Activated naive CD8-positive, alpha-beta T cell treated with anti-CD3 and anti-CD28 coated beads for 36 hours (primary cell): ENCODE measurements at places on chromosomes 12 and 14.
A peak's percentile ranks its signal among the peaks of the same experiment; 100 is the strongest.

- no peak for DNase-seq
Observed at GRCh38 chr14:72708708-72709475, 185.0 kb downstream of the DPF3 start.

DNA sequence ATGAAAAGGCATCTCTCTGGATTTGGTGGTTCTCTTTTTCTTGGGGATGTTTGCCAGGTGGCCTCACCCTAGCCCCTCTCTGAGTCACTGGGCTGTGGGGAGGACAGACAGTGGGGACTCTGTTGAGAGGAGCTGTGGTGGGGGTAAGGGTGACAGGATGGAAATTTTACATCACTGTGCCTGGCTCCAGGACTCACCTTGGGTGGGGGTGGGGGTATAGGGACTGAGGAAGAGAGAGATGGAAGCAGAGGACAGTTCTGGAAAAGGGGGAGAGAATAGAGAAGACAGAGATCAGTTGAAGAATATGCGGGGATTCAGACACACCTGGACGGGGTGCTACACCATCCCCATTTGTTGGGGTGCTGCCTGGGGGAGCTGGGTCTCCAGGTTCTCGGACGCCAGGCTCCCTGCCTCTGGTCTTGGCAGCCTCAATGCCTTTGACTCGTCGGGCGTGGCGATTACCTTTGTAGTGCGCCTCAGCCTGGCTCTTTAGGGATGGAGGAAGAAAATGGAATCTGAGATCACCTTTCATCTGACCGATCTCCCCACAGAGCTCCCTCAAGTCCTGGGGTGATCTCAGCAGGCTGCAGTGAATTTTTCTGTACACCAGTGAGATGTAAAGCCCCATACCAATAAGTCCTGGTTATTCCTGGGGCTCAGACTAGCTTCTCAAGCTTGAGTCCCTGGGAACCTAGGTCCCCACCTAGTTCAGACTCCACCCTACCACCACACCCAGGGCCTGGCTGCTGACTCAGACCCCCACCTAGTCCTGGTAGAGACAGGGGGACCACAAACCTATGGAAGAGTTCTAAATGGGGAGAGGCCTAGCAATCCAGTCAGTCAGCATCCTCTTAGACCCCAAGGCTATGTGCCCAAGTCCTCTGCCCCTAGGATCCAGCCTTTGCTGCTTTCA lies 9.6 kb upstream of the GPR84 start:
- DNase-seq, result peak; percentile 40

DNA sequence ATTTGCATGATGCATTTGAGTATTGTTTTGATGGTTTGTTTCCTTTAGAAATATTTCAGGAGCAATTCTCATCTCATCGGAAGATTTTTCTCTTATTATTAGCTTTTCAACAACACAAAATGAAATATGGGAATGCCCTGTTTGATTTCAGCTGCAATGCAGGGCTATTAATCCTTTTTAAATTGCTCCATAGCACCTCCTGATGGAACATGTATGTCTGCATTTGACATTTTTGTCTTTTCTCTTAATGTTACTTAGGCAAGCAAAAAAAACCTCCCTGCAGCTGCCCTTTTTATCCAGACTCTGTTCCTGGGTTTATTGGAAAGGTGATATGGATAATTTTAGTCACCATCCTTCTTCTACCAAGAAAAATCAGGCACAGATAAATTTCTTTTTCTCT lies 895.8 kb downstream of the RPS29 start:
- no peak for DNase-seq

GRCh38 chr12:125454786-125455480 lies 389.7 kb downstream of the AACS start:
- DNase-seq, result no peak

GRCh38 chr14:73663548-73664212 lies 18.9 kb downstream of the DNAL1 start:
- no peak for DNase-seq

DNA sequence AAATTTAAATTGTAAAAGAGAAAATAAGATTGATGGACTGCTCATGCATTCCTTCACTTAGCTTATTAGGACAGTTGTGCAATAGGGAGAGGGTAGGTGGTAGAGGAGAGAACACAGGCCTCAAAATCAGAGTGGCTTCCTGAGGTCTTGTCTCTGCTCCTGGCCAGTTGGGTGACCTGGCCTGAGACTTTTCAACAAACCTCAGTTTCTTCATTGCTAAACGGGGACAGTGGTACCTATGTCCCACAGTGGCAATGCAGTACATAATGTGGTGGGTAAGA lies 2.6 kb downstream of the MAP3K12 start:
- DNase-seq, result no peak

GRCh38 chr14:100239211-100239839 lies 381 bp downstream of the YY1 start:
- peak; percentile 44 for DNase-seq

DNA sequence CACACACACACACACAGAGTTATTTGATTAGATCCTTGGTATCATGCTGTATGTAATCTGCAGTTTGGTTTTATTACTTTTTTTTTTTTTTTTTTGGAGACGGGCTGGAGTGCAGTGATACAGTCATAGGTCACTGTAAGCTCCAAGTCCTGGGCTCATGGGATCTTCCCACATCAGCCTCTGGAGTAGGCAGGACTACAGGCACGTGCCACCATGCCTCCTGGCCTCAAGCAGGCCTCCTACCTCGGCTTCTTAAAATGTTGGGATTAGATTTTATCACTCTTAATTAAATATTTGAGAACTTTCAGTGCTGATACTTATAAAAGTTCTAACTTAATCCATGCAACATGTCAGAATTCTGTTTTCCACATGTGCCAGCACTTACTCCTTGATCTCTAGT lies 31.3 kb upstream of the PSEN1 start:
- DNase-seq, result no peak

DNA sequence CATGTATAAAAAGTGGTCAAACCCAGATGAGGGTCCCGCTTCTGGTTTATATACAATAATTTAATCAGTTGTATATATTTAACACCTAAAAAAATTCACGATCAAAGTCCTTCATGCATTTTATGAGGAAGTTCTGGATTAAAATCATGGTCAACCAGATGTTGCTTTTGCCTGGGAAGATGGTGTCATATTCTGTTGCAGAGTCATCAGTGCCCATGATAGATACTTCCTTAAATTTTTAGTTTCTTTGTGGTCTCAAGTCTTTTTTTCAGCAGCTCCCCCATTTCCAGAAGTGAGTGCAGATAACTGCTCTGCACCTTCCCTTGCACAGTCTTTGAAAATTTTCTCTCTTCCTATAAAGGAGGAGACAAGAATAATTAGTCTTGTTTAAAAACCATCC lies 16.1 kb downstream of the ERP29 start:
- DNase-seq, result no peak

DNA sequence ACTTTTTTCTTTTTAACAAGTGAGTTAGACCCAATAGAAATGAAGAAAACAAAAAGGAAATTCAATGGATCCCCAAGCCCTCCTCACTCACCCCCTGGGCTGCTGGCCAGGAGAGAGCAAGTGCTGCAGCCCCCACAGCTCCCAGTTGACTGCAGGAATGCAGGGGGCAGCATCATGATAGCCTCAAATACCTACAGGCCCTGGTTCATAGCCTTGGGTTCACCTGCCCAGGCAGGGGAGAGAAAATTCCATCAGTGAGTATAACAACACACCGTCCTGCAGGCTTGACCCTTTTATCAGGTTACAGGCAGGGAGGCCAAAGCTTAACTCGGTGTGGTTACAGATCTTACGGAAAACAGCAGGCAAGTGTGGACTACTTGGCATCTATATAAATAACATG lies 76.3 kb downstream of the PHLDA1 start:
- no peak for DNase-seq

DNA sequence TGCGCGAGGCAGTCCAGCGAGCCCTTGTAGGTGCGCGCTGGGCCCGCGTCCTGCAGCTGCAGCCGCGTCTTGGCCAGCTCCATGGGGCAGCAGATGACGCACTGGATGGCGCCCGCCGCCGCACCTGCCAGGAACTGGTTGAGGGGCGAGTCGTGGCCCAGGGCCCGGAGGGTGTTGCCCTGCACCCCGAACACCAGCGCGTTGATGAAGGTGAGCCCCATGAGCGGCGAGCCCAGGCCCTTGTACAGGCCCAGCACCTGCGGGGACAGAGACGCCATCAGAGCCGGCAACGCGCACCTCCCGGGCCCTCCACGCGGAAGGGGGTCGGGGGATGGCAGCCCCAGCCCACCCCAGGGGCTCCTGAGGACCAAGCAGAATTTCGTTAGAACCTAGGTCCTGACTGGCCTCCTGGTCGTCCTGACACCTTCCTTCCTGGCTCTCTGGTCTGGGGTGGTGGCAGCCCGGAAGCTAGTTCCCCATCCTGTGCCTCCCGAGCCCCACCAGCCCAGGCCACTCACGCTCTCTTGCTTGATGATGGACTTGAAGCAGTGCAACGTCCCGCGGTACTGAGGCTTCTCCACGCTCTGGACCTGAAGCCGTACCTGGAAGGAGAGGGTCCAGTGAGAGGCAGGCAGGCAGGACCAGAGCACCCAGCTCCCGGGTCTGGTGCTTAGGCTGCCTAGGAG lies 13.3 kb downstream of the SLC25A29 start:
- no peak for DNase-seq
